ENCODE measurements at places on chromosomes 3 and 15.

DNA sequence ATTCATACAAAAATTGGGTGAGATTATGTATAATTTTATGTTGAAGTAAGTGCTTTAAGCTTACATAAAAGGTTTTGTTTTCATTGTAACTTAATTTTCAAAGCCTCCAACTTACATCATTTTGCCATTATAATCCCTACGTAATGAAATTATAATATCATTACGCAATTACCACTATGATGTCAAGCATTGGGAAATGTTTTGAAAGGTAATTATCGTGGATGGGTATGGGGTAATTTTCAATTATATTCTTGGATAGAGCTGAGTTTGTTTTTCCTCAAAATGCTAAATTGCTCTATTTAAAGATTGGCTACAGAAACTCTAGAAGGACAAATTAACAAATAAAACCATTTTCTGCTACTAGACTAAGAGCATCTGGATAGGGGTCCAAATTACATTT, 80.2 kb upstream of the FAM3D start:
- DNase-seq = no peak

DNA sequence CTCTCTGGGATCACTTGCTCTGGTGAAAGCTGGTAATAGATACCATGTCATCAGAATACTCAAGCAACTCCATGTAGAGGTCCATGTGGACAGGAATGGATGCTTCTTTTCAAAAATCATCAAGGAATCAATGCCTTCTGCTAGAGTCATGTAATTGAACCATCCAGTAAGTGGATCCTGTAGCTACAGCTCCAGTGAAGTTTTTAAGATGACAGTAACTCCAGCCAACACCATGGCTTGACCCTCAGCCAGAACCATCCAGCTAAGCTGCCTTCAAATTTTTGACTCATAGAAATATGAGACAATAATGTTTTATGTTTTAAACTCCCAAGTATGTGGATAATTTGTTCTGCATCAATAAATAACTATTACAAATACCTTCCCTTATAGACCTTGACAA, 923.7 kb downstream of the EPHA3 start:
- no peak for DNase-seq

DNA sequence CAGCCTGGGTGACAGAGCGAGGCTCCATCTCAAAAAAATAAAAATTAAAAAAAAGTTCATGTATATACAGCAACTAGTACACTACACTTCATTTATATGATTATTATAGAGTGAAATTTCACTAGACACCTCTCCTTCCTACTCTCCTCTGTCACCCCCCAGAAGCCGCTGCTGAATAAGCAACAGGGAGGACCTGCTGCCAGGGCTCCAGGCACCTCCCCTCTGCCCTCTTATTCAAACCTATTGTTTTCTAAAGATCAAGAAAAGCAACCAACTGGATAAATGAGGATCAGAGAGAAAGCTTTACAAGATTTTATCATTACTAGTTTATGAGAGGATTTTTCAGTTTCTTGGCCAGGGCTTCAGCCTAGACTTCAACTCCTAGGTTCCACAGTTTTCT, 71.5 kb downstream of the DHX30 start:
- DNase-seq = no peak

DNA sequence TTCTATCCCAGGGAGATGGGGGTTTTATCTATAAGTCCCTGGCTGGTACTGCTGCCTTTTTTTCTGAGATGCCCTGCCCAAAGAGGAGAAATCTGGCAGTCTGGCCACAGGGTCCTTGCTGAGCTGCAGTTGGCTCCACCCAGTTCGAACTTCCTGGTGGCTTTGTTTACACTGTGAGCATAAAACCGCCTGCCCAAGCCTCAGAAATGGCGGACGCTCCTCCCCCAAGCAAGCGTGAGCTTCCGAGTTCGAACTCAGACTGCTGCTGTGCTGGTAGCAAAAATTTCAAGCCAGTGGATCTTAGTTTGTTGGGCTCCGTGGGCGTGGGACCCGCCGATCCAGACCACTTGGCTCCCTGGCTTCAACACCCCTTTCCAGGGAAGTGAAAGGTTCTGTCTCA, 126.8 kb upstream of the SUCLG2 start:
- DNase-seq = no peak

- DNase-seq = no peak
Observed at GRCh38 chr3:102525624-102526023, 90.8 kb downstream of the ZPLD1 start.

GRCh38 chr15:57551715-57552677, 39.7 kb upstream of the MYZAP start:
- no peak for DNase-seq

DNA sequence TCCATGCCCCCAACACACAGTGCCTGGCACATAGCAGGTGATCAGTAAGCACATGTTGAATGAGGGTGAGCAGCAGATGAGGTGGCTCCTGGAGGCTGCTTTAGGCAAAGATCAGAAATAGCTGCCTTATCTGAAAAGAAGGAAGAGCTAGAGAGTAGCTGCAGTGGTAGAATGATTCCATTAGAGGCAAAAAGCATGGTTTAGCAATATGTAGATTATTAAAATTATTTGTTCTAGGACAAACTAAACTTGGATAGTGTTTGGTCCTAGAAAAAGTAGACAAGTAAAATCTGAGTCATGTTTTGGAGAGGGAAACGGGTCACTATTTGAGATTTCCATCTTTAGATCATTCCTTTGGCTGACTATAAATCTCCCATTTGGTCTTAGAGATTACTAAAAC, 32.1 kb downstream of the KIF7 start:
- no peak for DNase-seq

DNA sequence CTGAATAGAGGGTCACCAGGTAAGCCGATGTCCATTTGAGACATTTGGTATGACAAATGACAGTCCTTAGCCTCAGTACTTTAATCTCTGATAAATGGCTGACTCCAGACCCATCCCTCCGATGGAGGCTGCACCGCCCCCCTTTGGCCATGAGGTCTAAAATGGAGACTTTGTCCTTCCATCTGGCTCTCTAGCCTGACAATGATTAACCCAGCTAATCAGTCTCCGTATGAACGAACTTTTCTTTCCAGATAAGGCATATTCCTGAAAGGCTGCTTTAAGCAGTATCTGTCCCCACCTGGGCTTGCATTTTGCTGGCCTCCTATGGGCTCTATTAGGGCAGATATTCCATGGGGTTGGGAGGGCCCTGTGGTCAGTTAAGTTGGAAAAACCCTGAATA, 10.8 kb upstream of the MYZAP start:
- peak; percentile 82 for DNase-seq

- peak; percentile 66 for DNase-seq
Observed at GRCh38 chr3:62873761-62874710, 1.2 kb downstream of the CADPS start.

DNA sequence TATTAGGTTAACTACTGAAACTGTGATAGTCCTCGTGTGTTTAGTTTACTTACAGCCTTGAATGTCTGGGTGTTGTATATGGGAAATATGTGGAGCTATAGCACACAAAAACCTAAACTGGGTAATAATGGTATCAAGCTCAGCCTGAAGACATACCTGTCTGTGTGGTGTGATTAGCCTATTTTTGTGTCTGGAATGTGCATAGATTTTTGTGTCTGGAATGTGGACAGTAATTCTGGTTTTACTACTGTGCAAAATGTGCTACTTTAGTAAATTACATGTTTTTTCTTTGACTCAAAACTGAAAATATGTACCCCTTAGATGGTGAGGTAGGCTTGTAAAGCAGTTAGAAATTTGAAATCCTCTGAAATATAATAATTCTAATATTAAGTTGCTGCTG, 43.5 kb downstream of the CHD2 start:
- DNase-seq = no peak

DNA sequence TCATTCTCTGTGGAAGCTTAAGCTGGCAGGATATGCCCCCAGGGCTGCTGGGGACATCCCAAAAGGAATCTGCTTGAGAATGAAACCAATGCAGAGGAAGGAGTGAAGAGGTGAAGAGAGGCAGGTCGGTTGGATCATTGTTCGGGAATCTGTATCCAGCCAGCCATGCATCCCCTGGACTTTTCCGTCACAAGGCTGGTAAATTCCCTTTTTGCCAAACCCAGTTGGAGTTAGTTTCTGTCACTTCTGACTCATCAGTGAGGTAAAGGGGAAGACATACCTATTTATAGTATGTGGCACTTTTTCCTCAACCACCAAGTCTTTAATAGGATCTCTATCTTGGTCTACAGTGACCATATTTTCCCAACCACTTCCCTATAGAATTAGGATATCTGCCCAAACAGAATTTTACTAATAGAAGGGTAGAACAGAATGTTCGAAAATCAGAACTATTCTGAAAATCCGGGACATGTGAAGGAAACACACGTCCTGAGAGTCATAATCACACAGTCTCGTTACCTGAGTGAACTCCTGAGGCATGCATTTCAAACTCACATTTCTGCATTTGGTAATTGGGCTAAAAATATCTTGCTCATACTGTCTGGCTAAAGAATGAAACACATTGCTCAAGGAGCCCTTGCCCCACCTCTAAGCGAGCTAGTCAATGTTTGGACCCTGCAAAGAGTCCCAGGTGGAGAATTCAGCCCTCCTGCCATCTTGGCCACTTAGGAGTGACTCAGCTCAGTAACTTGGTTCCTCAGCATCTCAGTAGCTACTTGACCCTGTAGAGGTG, 289.7 kb upstream of the ADAMTS9 start:
- no peak for DNase-seq

GRCh38 chr15:70589221-70589620, 174.1 kb downstream of the UACA start:
- DNase-seq = no peak

DNA sequence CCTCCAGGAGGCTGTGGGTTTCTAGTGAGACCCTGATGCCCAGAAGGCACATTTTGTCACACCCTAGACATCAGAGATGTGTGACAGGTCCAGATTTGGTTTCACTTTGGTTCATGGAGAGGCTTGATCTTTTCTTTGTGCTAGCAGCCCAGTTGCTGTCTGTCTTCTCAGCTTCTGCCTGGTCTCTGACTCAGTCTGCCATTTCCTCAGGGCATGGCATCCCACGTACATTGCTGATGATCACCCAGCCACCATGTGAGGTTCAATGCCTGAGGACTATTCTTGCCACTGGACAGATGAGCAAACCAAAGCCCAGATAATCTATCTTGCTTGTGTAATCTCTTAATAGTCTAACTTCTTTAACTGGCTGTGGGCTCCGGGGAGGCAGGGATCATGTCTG, 144.9 kb upstream of the MRPS22 start:
- no peak for DNase-seq

GRCh38 chr3:13070391-13071070, 2.7 kb downstream of the IQSEC1 start:
- DNase-seq = no peak

- DNase-seq = no peak
Observed at GRCh38 chr3:182713743-182714517, 79.4 kb upstream of the ATP11B start.

DNA sequence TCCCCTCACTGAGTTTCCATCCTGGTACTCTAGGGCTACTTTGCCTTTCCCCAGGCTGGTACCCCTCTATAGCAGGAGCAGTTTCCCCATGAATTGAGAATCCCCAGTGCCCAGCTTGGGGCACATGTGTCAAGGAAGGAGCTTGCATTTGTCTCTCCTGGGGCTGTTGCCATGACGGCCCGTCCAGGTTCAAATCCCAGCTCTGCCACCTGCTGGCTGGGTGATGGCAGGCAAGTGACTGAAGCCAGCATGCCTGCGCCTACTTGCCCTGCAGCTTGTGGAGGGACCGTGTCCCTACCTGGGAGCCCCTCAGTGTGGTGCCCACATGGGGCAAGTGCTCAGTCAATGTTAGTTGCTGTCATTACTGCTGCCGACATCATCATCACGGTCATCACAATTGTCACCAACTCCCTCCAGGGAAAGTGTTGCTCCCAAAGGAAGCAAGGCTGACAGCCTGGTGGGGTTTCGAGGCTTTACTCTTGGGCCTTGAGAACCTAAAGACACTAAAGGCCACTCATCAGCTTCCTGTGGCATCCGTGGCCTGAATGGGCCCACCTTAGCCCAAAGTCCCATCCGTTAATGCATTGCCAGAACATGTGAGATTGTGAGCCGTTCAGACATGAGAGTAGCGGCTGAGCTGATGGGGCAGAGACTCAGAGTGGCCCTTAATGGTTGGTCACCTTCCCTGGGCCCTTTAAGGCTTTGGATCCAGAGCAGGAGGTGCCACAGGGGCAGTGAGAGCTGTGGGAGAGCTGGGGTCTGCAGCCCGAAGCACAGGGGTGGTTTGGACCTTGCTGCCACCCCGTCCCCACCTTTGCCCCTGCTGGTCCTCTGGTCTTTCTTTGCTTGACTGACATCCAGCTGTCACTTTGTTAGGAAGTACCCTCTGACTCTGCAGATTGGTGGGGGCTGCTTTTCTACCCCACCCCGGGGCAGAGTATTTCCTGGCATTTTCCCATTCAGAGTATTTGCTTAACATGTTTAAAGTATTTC, 144.4 kb downstream of the DNAJB8 start:
- peak; percentile 38 for DNase-seq

DNA sequence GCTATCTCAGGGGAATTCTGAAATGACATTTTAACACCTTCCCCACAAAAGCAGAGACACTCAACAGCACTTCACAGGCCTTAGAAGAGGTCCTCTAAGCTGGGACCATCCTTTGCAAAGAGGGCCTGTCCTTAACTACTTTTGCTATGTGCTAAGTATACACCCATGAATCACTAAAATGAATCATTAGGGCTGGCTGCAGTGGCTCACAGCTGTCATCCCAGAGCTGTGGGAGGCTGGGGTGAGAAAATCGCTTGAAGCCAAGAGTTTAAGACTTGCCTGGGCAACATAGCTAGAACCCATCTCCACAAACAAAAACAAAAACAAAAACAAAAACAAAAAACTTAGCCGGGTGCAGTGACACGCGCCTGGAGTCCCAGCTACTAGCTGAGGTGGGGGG, 53.9 kb upstream of the MELTF start:
- no peak for DNase-seq

GRCh38 chr3:23159929-23160328, 43.2 kb upstream of the UBE2E2 start:
- DNase-seq = no peak

DNA sequence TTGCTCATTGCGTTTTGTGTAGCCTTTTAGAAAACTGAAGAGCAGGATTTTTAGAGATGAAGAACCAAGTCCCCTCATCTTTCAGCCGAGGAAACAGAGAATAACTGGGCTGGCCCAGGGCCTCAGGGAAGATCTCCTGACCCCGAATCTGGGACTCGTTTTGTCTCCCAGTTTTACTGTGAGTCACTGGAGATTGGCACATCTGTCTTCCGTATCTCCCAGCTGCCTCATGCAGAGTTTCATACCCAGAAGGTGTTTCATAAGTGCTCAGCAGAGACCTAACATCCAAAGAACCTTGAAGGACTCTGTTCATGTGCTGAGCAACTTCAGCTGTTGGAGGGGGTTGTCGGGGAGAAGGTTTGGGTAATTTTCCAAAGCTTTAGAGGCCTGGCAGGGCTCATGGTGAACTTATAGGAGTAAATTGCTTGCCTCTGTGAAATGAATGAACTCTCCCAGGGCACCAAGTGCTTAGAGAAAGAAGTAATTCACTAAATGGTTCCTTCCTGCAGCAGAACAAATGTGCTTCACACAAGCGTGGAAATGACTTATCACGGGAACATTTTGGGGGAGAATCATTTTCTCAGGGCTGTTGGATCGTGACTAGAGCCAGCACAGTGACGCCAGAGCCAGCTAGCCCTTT, 121.4 kb downstream of the FAM43A start:
- no peak for DNase-seq
